Esophagus squamous epithelium (tissue), 5 donors: ENCODE measurements at places on chromosomes 5 and 9. TPM values are rescaled to one million over a fixed set of nuclear protein-coding genes. Genes with fewer than 3 reads are reported as not detected.
A peak's percentile ranks its signal among the peaks of the same experiment; 100 is the strongest.

Gene PCDHGA11
- total RNA-seq, result 1.1 TPM

GRCh38 chr9:135949501-135950134 lies 11.6 kb downstream of the UBAC1 start:
- H3K27ac ChIP-seq, result no peak overlapping the region
- peaks cover 12% of the 10 kb centered on the region for H3K4me1 ChIP-seq
- no peak overlapping the region for H3K4me3 ChIP-seq
- no peaks in the 10 kb centered on the region for H3K27me3 ChIP-seq
- DNase-seq, result no peak

Gene SOHLH1
- not detected for total RNA-seq

- no peak for DNase-seq
- no peaks in the 10 kb centered on the region for H3K4me1 ChIP-seq
- H3K27me3 ChIP-seq, result no peaks in the 10 kb centered on the region
- no peaks in the 10 kb centered on the region for H3K36me3 ChIP-seq
These were observed 617.1 kb upstream of the ADAMTS16 start for GRCh38 chr5:4523038-4523437.

DNA sequence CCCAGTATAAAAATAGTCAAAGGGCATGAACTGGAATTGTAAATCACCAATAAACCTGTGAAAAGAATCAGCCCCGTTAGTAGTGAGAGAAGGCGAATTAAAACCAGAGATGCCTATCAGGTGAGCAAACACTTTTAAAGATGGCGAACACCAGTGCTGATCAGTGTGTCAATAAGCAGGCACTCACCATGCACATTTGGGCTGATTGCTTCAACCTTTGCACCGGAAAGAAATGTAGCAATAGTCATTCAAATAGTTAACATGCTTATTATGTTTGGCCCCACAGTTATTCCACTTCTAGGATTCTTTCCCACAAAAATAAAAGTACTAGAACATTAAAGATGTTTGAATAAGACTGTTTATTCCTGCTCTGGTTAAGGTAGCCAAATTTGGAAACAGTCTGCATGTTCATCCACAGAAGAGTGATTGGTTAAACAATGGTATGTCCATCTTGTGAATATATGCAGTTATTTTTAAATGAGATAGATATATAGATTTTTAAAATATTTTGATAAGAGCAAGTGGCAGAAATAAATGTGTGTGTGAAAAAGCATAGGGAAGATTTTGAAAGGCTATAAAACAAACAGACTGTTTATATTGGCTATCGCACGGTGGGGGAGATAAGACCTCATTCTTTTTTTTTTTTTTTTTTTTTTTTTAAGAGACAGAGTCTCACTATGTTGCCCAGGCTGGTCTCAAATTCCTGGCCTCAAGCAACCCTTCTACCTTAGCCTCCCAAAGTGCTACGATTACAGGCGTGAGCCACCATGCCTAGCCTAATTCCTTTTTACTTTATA lies 112.2 kb downstream of the PIP5K1B start:
- H3K4me3 ChIP-seq, result no peak overlapping the region
- no peaks in the 10 kb centered on the region for H3K27me3 ChIP-seq
- H3K27ac ChIP-seq, result no peak overlapping the region
- H3K36me3 ChIP-seq, result no peaks in the 10 kb centered on the region

Gene ADAM19
- total RNA-seq, result 6.0 TPM

Gene GAS1
- total RNA-seq, result 3.4 TPM

GRCh38 chr9:133057006-133057405 lies 4.8 kb upstream of the CEL start:
- peak overlapping the region; percentile 85 for H3K27ac ChIP-seq
- DNase-seq, result no peak
- H3K4me1 ChIP-seq, result peaks cover 46% of the 10 kb centered on the region
- H3K27me3 ChIP-seq, result no peaks in the 10 kb centered on the region
- peaks cover 25% of the 10 kb centered on the region for H3K36me3 ChIP-seq

Gene CAMSAP1
- total RNA-seq, result 49.6 TPM

Gene CAAP1
- total RNA-seq, result 22.7 TPM

GRCh38 chr9:13804532-13804931 lies 509.4 kb downstream of the NFIB start:
- H3K27me3 ChIP-seq, result no peaks in the 10 kb centered on the region
- no peaks in the 10 kb centered on the region for H3K4me1 ChIP-seq
- H3K27ac ChIP-seq, result no peak overlapping the region
- DNase-seq, result no peak

DNA sequence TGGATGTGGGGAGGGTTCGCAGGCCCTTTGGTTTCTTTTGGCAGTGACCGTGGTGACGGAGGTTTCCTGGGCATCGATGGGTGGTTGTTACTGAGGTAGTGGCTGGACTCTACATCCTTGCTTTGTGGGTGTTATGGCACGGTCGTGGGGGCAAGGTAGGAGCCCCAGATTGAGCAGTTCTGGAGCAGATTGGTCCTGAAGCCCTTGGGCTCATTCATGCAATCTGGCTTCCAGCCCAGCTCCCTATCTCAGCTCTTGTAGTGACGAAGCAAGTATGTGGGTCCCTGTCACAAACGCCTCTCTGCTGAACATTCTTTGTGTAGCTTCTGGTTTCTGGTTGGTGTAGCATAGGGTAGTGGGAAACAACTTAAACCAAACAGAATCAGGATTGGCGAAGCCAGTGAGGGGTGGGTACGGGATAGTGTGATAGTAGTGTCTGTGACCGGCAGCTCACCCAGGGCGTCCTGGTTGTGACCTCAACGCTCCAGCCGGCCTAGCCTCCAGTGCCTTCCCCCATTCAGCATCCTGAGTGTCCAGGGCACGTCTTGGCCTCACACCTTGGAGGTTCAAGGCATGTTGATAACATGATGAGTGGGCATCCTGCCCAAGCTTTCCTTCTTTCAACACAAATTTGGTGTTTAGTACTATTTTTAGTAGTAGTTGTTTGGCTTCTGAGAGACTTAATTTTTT lies 2.9 kb downstream of the NDUFS6 start:
- no peak overlapping the region for H3K27ac ChIP-seq
- H3K4me3 ChIP-seq, result no peak overlapping the region

DNA sequence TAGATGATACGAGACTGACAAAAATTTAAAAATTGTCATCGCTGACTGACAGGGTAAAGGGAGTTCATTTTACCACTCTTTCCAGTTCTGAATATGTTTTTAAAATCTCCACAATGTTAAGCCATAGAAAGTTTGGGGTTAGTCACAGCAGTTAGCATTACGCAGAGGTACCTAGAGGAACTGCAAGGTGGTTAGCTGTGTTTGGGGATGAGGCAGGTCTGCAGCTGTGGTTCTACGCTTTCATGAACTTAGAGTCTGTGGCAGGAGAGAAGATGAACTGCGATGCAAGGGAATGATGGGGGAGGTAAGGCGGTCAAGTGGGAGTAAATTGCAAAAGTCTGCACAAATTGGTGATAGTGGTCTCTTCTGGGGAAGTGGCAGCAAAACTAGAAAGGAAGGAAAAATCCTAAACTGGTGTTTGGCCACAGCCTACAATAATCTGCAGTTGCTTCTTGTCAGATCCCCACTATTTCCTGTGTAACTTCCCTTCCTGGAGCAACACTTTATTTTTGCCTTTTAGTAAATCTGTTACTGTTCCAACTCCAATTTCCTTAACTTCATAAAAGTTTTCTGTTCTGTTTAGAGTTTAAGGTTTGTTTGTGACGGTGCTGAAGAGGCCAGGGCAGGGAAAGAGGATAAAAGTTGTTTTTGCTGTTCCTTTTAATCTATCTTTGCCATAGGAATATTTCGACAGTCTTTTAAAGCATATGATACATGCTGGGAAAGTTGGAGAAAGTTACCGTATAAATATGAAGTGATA lies 38.6 kb upstream of the SNX2 start:
- DNase-seq, result no peak
- no peaks in the 10 kb centered on the region for H3K27me3 ChIP-seq
- no peak overlapping the region for H3K27ac ChIP-seq
- H3K4me1 ChIP-seq, result peaks cover 6% of the 10 kb centered on the region

DNA sequence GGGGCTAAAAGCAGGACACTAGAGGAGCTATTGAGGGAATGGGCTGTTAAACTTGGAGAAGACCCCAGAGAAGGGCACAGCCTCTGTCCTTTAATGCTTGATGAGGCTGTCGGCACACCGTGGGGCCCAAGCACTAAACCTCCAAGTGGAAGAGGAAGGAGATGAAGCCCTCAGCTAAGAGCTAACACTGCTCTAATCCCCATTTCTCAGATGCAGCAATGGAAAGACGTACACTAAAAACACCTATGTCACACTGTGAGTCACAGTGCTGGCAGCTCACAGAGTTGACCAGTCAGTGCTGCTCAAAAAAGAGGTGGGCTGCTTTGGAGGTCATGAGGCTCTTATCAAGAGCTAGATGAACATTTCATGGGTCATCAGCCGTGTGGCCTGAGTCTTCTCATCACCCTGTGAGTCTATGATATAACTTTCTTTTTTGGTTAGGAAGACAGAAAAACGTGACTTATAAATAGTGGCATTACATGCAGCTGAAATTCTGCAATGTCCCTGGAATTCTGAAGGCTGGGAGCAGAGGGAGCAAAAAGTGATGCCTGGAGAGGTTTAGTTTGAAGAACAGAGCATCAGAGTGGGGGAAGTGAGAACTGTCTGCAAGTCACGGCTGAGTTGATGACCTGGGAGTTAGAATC lies 21.5 kb downstream of the TNFSF8 start:
- DNase-seq, result no peak
- no peaks in the 10 kb centered on the region for H3K36me3 ChIP-seq
- no peaks in the 10 kb centered on the region for H3K27me3 ChIP-seq
- H3K4me3 ChIP-seq, result no peak overlapping the region

DNA sequence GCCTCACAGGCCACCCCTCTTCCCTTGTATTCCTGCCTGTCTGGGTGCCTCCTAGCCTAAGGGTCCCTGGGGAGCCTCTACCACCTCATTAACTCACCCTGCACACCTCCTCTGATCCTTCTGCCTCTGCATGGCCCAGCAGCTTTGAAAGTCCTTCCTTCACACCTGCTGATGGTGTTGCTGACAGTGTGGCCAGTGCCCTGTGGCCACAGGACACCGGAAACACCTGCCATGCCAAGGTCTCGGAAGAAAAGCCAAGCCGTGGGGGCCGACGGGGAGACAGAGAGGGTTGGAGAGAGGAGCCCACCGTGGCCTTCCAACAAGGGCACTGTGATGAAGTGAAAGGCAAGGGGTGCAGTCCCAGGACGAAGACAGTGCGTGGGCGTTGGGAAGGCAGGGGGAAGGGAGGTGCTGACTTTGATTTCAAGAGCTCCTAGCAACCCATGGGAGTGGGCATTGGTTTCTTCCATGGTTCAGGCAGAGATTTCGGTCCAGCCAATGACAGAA lies 4.1 kb downstream of the BTNL9 start:
- no peaks in the 10 kb centered on the region for H3K27me3 ChIP-seq
- H3K36me3 ChIP-seq, result no peaks in the 10 kb centered on the region
- H3K4me3 ChIP-seq, result no peak overlapping the region
- DNase-seq, result no peak
- H3K27ac ChIP-seq, result no peak overlapping the region
- H3K4me1 ChIP-seq, result no peaks in the 10 kb centered on the region

DNA sequence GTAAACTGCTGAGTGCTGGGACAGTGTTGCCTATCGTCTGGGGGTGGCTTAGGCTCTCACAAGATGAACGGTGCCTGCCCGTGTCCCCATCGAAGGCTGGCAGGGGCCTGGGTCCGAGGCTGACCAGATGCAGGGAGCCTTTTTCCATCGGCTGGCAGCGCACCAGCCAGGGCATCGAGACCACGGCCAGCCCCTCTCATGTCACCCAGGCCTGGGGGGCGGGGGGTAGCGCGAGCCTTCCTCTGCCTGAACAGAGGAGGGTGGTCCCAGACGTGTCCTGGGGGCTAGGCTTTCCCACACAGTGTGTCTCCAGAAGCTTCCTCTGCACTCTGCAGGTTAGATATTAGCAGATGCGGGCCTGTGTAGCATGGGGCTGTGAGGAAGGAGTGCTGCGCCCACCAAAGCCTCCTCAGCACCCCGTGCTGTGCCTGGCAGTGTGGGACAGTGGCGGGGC lies 17.3 kb downstream of the FGD3 start:
- H3K27ac ChIP-seq, result peak overlapping the region; percentile 85
- H3K4me1 ChIP-seq, result no peaks in the 10 kb centered on the region
- H3K27me3 ChIP-seq, result no peaks in the 10 kb centered on the region
- peak overlapping the region; percentile 47 for H3K4me3 ChIP-seq

- DNase-seq, result no peak
- no peak overlapping the region for H3K27ac ChIP-seq
- no peaks in the 10 kb centered on the region for H3K36me3 ChIP-seq
- no peak overlapping the region for H3K4me3 ChIP-seq
- no peaks in the 10 kb centered on the region for H3K4me1 ChIP-seq
These were observed 449.6 kb downstream of the SLCO4C1 start for GRCh38 chr5:101846496-101846895.

Gene PCDHGA3
- 1.5 TPM for total RNA-seq

- no peak overlapping the region for H3K4me3 ChIP-seq
- DNase-seq, result no peak
- peaks cover 68% of the 10 kb centered on the region for H3K36me3 ChIP-seq
- H3K27me3 ChIP-seq, result no peaks in the 10 kb centered on the region
- H3K27ac ChIP-seq, result no peak overlapping the region
These were observed 14.1 kb downstream of the SLC25A46 start for GRCh38 chr5:110752953-110753352.

GRCh38 chr9:6660512-6660911 lies 15.0 kb upstream of the GLDC start:
- no peaks in the 10 kb centered on the region for H3K27me3 ChIP-seq
- no peaks in the 10 kb centered on the region for H3K36me3 ChIP-seq
- H3K4me1 ChIP-seq, result no peaks in the 10 kb centered on the region
- no peak overlapping the region for H3K27ac ChIP-seq
- DNase-seq, result no peak

DNA sequence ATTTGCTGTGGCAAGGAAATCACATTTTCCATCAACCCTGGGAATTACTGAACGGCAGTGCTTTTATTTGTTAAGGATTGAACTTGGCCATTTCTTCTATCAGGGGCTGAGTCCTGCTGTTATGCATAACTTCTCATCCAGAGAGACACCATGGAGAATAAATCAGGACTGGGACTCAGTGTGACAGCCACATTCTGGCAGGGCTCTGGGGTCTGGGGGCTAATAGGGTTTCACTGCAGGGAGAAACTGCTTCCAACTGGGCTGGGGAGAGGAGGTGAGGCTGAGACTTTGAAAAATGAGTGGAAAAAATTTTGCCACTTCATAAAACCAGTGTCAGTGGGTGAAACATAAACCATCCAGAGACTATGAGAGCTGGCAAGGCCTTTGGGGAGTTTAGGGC lies 95.7 kb upstream of the ALDH1B1 start:
- no peak for DNase-seq
- H3K27ac ChIP-seq, result no peak overlapping the region
- no peaks in the 10 kb centered on the region for H3K36me3 ChIP-seq
- H3K27me3 ChIP-seq, result no peaks in the 10 kb centered on the region

DNA sequence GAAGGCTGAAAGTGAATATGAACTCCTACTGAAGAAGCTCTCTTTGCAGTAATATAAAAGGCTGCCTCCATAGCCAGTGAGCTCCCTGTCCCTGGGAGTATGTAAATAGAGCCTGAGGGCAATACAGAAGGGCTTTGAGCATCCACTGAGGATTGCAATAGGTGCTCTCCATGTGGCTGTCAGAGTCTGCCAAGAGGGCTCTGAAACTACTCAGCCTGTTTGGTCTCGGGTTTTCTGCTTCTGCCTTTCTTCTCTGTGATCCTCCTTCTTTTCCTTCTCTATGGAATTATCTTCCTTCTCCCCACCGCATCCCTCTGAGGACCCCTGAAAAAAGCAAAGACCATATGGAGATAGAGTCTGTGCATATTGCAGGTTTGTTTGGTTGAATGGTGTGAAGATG lies 69.4 kb downstream of the PCDH1 start:
- H3K4me3 ChIP-seq, result no peak overlapping the region
- no peaks in the 10 kb centered on the region for H3K36me3 ChIP-seq
- no peak for DNase-seq
- H3K27me3 ChIP-seq, result peaks cover 4% of the 10 kb centered on the region

- H3K27me3 ChIP-seq, result no peaks in the 10 kb centered on the region
- no peak overlapping the region for H3K4me3 ChIP-seq
- H3K4me1 ChIP-seq, result no peaks in the 10 kb centered on the region
These were observed 38.7 kb upstream of the C6 start for GRCh38 chr5:41252036-41252435.
